ENCODE measurements at places on chromosomes 3 and 15.
A peak's percentile ranks its signal among the peaks of the same experiment; 100 is the strongest.

GRCh38 chr3:123361071-123361470 is 87.8 kb downstream of the ADCY5 start:
- DNase-seq: no peak

DNA sequence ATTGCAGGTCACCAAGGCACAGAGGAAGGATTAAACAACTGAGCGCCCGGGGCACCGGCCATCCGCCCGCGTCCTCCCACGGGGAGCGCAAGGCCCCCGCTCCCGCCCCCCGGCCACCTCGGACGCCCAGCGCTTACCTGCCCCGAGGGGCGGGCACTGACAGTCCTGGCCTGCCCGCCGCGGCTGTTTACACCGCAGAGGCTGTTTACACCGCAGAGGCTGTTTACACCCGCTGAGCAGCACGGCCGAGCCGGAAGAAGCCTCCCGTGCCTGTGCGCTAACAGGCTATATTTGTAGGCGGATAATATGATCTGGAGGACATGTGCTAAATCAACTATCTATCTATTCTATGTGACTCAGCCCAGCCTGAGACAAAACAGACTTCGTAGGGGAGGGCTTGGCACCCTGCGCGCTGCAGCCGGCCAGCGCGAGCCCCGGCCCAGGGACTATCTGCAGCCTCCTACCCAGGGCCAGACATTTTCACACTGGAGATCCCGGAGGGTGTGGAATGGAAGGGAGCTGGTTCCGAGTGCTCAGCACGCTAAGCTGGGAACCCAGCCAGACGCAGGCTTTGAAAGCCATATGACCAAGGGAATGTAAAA is at the start of gene LRRC2:
TSS of gene LRRC2 (minus strand) at position 263 of the 602 bp plus-strand sequence. CDS start 14,711 bp downstream, outside the sequence.
- no peak for DNase-seq

- no peak for DNase-seq
These were observed 73.2 kb downstream of the CCNL1 start for GRCh38 chr3:157086775-157087174.

- DNase-seq: no peak
These were observed 192.5 kb downstream of the P3H2 start for GRCh38 chr3:189927975-189928895.

DNA sequence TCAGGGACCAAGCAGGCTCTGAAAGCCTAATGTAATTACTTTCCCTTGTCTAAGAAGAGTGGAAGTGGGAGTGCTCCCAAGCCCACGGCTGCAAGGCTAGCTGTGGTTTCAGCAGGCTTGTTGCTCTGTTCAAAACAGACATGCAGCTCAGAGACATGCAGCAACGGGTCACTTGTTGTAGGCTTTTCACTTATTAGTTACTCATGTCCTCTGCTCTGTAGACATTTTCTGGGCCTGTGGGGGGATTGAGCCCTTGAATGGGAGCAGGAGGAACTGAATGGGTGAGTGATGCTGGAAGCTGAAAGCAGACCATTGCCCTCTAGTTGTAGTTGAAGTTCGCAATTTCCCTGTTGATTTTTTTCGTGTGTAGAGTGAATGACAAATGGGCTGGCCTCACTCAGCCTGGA is 261.9 kb upstream of the NR2E3 start:
- no peak for DNase-seq

DNA sequence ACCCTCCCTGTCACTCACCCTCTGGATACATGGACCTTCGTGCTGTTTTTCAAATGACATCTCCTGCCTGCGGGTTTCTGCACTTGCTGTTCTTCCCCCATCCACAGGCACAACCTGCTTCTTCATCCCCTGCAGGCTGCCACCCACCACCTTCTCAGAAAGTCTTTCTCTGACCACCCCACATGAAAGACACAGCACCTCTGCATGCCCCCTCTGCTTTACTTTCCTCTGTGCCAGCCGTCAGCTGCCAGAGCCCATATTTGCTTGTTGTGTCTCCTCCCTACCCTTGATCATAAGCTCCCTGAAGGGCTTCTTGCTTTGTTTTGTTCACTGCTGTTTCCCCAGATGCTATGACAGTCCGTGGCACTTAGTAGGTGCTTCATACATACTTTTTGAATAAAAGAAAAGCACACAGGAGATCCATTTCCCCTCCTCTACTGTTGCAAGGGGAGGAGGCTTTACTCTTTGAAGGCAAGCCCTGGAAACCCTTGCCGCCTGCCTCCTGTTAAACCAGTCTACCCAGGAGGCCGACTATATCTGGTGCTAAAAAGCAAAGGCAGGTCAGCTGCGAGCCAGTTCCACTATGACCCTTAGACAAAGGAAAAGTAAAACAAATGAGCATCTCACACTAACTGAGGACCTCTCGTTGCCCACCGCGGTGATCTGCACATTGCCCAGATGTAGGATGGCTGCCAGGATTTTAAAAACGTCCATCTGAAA is 31.9 kb downstream of the MYO5C start:
- no peak for DNase-seq

- DNase-seq: peak; percentile 48
These were observed 76.7 kb downstream of the BOC start for GRCh38 chr3:113287803-113288648.

GRCh38 chr3:1326546-1326945 is 233.7 kb downstream of the CNTN6 start:
- DNase-seq: no peak

DNA sequence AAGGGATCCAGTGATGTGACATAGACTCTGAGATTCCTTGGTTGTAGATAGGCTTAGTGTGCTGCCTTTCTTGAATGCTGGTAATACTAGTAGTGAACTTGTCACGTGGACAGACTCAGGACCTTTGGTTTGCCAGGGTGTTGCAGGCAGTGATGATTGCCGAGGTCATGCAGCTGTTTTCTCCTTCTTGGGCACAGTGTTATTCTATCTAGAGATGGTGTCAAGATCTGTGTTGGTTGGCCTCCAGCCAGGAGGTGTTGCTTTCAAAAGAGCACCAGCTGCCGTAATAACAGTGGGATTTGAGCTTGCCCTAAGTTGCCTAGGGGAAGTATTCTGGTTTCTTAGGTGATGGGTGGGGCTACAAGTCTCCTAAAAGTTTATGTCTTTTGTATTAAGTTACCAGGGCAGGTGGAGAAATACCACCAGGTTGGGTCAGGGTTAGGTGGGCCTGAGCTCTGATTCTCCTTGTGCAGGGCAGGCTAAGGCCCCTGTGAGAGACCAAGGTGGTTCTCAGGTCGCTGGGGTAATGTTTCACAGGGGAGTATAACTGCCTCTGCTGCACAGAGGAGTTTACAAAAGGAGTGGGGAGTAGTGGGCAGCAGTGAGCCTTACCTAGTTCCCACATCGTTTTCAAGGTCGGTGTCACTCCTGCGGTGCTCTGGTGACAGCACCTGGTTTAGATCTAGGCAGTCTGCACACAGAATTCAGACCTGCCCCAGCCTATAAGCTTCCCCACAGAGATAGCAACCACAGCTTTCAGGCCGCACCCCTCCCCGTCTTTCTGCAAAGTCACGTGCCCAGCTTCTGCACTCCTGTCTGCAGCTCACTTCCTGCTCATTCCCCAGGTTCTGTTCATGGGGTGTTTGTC is 350.3 kb downstream of the DOCK3 start:
- no peak for DNase-seq

DNA sequence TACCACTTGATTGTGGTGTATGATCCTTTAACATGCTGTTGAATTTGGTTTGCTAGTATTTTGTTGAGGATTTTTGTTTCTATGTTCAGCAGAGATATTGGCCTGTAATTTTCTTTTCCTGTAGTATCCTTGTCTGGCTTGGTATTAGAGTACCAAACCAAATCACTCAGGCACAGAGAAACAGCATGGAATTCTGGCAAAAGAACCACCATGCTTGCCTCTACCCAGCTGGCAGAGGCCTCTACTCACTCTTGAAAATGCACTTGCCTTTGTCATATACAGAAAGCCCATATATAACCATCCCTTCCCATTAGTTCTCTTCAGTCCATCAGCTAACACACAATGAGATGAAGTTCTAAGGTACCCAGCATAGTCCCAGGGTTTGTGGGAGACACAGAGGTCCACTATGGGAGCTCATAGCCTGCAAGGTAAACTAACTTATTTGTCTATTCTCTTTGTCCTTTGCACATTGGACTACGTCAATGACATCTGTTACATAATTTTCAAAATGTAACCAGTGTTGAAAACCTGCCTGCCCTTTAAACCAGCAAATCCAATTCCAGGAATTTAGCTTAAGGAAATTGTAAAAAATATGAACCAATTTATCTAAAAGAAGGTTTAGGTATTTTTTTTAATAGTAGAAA is 82.1 kb upstream of the POMGNT2 start:
- DNase-seq: no peak

DNA sequence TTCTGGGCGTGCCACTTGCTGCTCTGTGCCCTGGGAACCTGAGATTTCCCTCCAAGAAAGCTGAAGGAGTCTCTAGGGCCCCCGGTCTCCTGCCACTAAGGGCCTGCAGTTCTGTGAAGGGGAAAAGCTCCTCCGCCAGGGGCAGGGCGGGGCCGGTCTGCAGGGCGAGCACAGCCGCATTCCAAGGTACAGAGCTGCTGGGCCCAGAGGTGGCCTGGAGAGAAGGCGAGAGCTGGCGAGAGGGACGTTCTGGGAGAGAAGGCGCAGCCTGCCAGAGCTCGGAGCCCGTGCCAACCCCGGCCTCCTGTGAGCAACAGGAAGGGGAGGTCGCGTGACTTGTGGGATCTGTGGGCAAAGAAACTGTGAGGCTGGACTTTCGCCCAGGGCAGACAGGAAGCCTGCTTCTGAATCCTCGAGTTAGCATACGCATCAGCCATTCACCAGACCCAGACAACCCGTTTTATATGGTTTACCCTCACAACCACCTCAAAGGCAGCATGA is 500.4 kb downstream of the SHQ1 start:
- no peak for DNase-seq

DNA sequence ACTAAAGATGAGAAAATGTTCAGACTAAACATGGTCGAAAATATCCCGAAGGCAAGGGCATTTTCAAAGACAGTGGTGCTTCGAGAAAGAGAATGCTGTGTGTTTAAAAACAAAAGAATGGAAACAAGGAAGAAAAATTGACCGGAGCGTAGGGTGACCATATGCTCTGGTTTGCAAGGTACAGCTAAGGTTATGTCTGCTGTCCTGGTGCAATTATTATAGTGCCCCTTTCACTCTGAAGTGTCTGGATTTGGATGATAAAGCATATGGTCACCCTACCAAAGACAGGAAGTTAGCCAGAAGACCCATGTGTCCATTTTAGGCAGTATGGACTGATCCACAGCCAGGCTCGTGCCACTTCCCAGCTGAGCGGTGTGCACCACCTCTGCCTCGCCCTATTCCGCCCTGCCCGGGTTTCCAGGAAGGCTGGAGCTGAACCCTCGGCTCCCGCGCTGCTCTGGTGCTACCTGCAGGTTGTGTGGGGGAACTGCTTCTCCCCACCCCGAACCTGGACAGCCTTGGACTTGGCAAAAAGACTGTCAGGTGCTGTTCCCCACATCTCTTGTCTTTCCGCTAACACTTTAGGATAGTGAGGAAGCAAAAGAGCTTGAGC is 25.2 kb downstream of the GOLGA6D start:
- DNase-seq: peak; percentile 4

- DNase-seq: no peak
These were observed 48.9 kb downstream of the MCTP2 start for GRCh38 chr15:94280301-94280700.

GRCh38 chr15:49083401-49084284 is 37.4 kb upstream of the SECISBP2L start:
- no peak for DNase-seq

- no peak for DNase-seq
These were observed 1.7 kb downstream of the SEC13 start for GRCh38 chr3:10319251-10319650.

DNA sequence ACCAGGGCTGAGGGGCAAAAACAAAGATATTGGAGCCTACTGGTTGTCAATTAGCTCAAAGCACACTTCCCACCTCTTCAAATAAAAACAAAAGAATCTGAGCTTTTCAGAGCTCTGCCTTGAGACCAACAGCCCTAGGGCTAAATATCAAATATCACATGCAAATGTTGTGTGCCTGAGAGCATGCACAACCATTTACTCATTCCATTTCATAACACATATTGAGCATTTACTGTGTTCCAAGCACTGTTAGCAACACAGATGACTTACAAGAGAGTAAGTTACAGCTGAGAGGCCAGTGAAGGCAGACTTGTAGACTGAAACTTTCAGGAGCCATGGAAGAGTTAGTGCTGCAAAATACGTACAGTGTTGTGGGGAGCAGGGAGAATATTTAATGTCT is 222.4 kb downstream of the CPNE4 start:
- no peak for DNase-seq

DNA sequence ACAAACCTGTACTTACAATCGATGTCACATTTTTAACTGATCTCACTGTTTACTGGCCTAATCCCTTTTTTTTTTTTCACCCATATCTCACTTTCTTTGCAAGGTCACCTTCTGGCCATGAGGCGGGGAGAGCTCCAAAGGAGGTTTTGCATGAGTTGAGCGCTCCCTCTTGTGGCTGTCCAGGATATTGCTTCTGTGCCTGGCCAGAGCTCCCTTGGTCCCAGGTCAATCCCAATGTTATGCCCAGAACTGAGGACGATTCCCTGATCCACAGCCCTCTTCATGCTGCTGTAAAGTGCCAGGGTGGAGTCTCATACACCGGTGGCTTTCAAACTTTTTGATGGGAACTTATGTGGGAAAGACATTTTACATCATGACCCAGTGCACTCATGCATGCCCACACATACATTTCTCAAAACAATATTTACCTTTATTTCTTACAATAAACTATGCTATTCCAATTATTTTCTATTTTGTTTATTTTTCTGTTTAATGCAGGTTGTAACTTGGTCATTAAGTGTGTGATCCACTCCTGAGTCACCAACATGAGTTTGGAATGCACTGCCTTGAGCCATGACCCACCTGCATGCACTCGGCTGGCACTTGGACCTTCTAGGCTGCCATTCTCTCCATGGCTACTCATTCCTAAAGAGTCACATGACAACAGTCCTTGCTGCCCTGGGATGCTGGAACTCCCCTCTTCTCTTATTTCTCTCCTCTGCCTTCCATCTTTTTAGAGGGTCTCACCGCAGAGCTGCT is 9.6 kb upstream of the SST start:
- peak; percentile 5 for DNase-seq

DNA sequence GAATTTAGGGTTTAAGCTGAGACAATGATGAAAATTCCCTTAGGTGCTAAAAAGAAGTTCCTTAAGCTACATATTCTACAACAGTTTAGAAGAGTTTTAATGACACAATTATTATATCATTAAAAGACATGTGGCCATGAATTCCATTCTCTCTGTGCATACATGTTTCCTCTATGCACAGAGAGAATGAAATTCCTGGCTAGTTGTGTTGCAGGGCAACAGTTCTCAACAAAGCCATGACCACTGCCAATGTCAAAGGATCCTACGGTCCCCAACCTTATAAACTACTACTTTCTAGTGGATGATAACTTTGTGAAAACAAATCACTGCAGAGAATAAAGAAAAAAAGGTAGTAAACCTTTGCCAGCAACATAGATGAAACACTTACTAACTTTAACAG is 122.7 kb downstream of the OTOL1 start:
- no peak for DNase-seq

GRCh38 chr3:136741063-136741462 is 11.1 kb downstream of the STAG1 start:
- no peak for DNase-seq

DNA sequence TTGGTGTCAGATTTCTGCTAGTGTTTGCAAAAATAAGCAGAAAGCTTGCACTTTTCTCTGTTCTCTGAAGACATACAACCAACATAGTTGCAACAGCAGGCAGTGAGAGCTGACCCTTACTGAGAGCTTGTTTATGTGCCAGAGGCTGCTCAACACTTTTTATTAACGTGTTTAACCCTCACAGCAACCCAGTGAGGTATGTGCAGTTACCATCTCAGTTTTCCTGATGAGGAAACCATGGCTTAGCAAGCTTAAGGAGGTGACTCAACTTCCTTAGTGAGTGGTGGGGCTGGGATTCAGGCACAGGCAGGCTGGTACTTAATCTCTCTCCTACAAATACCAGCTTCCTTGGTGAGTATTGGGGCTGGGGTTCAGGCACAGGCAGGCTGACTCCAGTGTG is 158.1 kb upstream of the CTDSPL start:
- DNase-seq: no peak

All from DMS153 (cell line).